CD4-positive, alpha-beta T cell treated with Interleukin-10 for 1 hour (primary cell): ENCODE measurements at places on chromosomes 16 and 17.

GRCh38 chr17:59786536-59787319, 79.3 kb downstream of the VMP1 start:
- DNase-seq: peak; percentile 97

DNA sequence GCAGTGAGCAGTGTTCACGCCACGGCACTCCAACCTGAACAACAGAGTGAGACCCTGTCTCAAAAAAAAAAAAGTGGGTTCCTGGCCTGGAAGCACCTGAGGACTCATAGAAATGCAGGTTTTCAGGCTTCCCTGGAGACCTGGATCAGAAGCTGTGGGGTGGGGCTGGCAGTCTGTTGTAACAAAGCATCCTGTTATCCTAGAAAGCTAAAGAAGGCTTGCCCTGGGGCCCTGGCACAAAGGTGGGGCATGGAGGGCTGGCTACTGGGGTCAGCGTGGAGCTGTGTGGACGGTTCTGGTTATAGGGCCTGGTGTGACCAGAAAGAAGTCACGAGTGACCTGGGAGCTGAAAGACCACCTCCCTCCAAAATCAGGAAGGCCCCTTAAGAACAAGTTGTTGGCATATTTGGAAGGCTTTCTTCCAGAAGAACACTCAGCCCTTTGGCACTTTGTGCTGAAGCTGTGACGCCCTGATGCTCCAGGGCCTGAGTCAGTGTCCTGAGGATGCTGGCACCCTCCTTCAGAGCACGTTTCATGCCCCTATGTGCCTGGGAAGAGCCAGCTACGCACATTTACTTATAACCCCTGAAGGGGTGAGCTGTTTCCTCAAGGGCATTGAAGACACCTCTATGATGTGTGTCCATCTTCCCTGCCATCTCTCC, 6.2 kb downstream of the CRISPLD2 start:
- no peak for DNase-seq

- no peak for DNase-seq
Measured at GRCh38 chr17:76738468-76738850, 540 bp downstream of the MFSD11 start.

DNA sequence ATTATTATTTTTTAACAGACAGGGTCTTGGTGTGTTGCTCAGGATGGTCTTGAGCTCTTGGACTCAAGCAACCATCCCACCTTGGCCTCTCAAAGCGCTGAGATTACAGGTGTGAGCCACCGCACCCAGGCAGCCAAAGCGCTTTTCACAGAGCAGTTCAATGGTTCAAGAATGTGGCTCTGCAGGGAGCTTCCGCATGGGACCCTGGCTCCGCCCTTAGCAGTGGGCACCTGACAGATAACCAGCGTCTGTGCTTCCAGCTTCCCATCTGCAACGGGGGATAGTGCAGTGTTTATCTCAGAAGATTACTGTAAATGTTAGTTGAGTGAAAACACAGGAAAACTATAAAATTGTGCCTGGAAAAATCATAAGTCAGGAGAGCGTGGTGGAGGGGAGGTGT, 99.4 kb downstream of the KCNJ12 start:
- DNase-seq: no peak

DNA sequence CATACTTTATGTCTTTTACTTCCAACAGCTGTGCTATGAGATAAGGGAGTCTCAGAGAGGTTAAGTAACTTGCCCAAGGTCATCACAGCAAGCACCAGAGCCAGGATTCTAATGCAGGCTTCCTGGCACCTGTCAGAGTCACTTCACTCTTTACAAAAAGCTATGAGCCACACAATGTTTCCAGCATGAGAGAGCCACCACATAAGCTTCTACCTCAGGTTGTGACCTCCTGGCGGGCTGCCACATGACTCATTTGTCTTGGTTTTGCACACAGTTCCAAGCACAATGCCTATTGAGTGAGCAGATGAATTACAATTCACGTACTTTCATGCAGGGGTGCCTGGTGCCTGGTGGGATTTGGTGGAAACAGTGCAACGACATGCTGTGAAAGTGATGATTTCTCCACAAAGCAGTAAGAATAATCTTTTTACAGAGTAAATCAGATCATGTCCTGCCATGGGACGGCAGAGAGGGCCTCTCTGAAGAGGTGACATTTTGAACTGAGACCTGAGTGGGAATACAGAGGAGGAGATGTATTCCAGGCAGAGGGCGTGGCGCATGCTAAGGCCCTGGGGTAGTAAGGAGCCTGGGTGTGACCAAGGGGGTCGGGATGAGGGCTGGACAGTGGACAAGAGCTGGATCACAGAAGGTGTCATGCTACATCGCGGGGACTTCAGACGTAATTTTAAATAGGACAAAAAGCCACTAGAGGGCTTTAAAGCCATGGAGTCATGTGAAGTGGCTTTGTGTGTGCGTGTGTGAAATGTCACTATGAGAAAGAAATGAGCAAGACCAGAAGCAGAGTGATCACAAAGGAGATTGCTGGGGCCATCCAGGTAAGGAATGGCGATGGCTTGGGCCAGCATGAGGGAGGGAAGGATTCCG, 53.4 kb downstream of the CACNG3 start:
- no peak for DNase-seq

DNA sequence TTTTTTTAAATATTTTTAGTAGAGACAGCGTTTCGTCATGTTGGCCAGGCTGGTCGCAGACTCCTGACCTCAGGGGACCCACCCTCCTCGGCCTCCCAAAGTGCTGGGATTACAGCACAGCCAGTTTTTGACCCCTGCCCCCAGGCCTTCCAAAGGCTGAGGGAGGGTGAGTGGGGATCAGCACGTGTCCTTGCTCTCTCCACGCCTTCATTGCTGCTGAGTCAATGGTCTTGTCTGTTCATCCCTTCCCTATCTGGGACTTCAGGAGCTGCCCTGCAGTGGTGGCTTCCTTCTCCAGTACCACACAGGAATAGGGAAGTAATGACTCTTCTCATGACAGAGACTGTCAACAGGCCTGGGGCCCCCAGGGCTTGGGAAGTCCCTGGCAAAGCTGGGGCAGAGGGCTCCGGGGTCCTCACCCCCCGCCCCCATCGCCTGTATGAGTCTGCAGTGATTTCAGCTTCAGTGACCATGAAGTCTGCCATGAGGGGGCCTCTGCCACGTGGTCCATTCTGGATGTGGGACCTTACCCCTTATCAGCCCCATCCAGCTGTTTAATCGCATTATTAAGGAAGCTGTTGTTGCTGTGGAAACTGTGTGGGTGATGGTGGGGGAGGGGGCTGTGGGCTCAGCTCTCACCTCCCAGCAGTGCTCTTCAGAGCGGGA, 6.1 kb downstream of the ABCC3 start:
- DNase-seq: no peak

GRCh38 chr17:70597774-70598173, 428.4 kb downstream of the KCNJ2 start:
- DNase-seq: no peak

DNA sequence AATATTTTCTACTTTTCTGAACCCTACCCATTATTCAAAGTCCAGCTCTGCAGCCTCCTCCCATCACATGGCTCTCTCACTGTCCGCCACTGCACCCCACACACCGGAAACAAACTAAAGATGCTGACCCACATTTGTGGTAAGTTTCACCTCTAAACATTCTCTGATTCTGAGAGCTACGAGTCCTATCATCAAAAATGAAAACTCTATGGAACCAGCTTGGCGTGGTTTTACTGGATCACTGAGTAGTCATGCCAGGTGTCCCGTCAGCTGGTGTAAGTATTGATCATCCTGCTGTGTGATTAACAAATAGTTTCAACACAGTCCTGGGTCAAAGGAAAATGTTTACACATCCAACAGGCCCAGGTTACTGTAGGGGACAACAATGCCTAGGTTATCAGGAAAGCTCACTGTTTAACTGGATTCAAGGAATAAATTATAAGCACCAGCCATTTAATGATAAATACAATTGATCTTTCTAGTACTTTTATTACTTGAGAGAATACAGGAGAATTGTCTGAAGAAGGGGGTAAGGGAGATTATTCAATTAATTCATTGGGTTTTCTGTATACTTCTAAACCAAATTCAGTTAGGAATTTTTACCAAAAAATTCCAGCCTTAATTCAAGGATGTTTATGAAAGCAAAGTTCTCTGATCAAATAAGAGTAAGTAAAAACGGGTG, 33.9 kb downstream of the CYTH1 start:
- peak; percentile 58 for DNase-seq

DNA sequence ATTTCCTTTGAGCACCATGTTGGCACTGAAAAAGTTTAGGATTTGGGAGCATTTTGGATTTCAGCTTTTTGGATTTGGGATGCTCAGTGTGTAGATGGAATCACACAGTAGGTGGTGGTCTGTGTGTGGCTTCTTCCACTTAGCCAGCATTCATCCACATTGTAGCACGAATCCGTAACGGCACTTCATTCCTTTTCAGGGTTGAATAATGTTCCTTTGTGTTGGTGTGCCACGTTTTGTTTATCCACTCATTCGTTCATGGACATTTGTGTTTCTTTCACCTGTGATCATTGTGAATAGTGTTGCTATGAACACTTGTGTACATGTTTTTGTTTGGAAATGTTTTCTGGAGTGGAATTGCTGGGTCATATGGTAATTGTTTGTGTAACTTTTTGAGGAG, 85.1 kb downstream of the RAP1GAP2 start:
- DNase-seq: no peak

GRCh38 chr17:68403122-68403521, 54.2 kb downstream of the WIPI1 start:
- no peak for DNase-seq

- DNase-seq: no peak
Measured at GRCh38 chr17:47649972-47650524, 329 bp downstream of the KPNB1 start.

DNA sequence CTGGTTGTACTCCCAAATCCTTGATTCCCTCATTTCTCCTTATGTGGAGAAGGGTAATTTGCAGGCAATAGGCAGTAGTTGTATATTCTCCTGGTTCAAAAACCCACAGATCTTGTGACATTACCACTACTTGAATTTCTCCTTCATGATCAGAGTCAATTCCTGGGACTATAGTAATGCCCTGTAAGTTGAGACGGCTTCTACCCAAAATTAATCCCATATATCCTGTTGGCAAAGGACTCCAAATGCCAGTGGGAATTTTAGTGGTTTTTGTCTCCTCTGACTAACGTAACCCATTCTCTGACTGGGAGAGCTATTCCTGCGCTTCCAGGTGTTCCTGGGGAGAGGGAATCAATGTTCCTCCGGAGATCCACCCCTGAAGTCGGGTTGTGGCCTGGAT, 11.6 kb upstream of the ZNF689 start:
- no peak for DNase-seq

- DNase-seq: no peak
Measured at GRCh38 chr17:1560101-1560857, 2.3 kb downstream of the PITPNA start.
